Lung (tissue), 17 donors: ENCODE measurements at places on chromosomes 11 and 22.

DNA sequence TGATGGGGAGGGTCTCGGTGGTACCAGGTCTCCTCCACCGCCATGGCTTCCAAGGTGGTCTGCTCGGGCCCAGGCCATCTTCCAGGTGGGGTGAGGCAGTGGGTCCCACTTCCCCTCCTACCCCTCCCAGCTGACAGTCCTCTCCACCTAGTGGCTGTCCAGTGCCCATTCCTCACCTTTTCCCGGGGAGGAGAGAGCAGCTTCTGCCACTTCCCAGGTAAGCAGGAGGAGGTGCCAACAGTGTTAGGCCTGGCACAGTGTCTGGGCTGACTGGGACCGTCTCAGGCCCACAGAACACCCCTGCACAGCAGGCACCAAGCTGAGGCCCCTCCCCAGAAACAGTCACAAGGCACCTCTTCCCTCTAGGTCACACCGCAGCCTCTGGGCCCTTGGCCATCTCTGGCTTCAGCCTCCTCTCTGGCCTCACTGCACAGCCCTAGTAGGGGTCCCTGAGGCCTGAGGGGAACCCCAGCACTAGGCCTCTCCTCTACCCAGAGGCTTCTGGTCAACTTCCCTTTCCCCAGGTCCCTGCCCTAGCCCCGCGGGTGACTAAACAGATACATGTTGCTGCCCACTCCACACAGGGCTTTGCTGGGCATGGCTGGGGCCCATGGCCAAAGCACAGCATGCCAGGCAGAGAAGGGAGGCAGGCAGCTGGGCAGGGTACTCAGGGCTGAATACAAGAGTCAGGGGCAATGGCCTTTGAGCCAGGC is 2.3 kb upstream of the ANKRD13D start:
- no peak for DNase-seq

- DNase-seq = peak; percentile 81
These were observed 20.1 kb downstream of the ADA2 start for GRCh38 chr22:17199003-17199731.

GRCh38 chr11:62171261-62171723 is 18.7 kb upstream of the SCGB1D1 start:
- DNase-seq = peak; percentile 73

DNA sequence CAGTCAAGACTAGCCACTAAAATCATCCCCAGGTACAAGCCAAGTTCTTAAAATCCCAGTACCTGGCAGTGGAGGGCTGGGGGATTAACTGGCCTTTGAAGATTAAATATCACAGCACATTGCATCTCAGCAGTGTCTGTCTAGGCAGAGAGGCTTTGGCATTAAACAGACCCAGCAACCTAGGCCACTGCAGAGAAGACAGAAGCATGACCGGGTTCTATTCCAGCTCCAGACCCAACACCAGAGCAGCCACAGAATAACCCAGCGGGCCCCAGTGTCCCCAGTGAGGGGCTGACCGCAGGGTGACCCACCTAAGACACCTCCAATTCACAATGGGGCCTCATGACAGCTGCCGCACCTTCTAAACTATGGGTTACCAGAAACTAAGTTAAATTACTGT is 88.2 kb downstream of the SHANK2 start:
- DNase-seq = no peak

- no peak for DNase-seq
These were observed 44.2 kb downstream of the SNX19 start for GRCh38 chr11:130872102-130872501.

- peak; percentile 19 for DNase-seq
These were observed 1.5 kb downstream of the MAP6 start for GRCh38 chr11:75667255-75667830.

DNA sequence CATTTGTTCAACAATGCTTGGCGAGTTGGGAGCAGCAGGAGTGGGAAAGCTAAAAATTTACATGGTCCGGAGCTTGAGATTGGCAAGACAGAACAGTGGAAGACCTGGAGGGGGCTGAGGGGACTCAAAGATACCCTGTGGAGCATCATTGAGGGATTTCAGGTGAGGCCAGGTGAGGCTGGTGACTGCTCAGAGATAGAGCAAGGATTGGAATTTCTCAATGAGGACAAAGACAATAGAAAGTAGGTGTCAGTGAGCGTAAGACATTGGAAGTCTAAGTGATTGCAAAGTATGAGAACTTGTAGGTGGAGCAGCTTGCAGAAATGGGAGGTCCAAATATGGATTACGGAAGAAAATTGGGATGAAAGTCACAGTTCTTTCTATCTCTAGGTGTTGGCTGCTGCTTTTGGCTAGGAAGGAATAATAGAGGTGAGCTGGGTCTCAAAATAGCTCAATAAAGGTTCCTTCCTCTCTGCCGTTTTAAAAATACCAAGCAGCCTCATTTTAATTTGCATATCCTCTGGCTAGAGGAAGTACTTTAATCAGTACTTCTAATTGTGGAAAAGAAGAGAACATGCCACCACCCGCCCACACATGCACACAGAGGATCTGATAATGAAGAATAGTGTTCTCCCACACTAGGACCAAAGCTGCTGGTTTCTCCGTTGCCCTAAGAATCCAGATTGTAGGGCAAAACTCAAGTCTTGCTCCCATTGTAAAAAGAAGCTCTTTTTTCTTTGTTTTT is 41.8 kb upstream of the SORL1-AS1 start:
- DNase-seq = no peak

DNA sequence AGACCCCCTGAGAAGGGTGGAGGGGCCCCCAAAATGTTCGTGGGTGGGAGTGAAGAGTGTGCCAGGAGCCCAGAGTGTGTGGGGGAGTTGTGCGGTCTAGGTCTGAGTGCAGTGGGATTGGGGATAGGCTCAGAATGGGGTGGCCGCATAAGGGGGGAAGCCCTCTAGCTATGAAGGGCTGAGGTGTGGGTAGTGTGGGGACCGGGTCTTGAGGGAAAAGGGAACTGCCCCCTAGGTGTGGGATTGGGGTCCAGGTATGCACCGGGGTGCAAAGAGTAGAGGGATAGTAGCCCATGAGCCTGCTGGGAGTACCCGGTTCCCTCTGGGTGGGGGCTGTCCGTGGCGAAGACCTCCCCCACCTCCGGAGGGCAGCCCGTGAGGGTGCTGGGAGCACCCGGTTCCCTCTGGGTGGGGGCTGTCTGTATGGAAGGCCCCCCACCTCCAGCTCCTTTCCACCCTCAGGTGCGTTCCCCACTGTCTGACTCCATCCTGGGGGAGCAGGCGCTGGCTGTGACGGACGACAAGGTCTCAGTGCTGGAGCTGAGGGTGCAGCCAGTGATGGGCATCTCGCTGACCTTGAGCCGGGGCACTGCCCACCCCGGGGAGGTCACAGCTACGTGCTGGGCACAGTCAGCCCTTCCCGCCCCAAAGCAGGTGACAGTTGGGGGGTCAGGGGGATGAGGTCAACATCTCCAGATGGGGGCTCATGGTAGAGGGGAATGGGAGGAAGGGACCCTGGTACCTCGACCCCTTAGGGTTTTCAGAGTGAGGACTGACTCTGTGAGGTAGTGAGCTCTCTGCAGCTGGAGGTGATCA is 10.7 kb downstream of the TMEM132A start:
- DNase-seq = no peak
